ENCODE measurements at places on chromosomes 2 and 18.

GRCh38 chr2:67919490-67919889, 143.3 kb downstream of the C1D start:
- no peak for DNase-seq

GRCh38 chr2:111050701-111051376, 69.9 kb upstream of the BCL2L11 start:
- DNase-seq = no peak

DNA sequence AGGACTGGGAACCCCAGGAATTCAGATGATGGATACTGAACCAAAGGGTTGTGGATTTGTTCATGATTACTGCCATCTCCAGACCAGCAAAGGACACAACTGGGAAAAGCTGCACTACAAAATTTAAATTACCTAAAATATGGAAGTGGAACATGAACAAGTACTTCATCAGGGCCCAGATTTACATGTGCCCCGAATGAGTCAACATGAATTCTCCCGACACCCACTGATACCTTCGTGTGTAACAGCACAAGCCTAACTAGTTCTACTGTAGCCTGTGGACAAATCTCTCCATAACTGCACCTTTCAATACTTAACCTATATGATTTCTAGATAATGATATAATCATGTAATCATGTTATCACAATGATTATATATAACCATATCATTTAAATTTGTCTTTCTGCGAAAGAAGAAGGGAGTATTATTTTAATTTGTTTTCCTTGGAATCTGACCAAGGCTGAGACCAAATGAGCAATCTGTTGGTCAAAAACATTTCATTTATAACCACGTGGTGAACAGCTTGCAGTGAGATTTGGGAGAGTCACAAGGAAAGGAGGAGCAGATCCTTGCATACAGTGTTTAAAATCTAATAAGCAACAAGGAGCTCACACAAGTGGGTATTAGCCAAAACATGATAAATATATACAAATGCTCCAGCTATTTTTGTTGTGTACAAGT, 70.5 kb downstream of the CACNB4 start:
- no peak for DNase-seq

DNA sequence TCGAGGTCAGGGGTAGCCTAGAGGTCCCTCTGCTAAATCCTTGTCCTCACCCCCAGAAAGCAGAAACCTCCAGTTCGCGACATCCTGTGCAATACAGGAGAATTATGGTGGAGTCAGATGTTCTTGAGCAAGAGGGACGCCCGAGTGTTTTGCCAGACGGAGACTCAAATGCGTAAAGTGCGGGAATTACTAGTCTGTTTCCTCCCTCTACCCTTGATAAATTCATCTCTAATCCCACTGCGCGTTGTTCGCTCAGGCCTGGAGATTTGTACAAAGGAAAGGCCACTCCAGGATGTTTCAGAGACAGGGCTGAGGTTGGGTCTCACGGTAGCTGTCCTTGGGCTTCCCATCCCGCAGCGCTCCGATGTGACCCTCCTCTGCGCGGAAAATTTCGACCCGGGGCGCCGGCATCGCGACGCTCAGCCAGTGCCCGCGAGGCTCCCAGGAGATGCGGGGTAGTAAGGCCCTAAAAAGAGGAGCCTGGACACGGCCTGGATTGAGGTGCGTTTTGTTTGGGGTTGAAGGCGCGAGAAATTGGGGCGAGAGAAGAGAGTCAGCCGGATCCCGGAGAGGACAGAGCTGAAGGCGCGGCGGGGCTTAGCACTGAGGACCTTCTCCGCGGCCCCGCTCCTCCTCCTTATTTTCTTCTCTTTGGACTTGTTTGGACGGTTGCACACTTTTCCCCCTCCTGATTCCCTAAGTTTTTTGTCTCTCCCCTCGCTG, 2.6 kb upstream of the NEUROD1 start:
- no peak for DNase-seq

DNA sequence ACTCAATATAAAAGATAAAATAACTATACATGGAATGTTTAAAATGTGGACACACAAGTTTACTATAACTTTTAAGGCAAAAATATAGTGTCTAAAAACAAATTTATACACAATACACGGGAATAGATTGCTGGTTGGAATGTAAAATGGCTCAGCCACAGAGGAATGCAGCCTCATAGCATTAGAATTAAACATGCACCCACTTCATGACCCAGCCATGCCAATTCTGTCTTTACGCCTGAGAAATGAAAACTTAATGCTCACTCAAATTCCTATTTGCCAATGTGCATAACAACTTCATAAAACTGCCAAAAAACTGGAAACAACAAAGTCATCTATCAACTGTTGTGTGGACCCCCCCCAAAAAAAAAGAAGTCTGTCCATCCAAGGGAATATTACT, 1006.6 kb upstream of the POU3F3 start:
- no peak for DNase-seq

GRCh38 chr18:23495723-23496440, 7.4 kb upstream of the RMC1 start:
- no peak for DNase-seq

DNA sequence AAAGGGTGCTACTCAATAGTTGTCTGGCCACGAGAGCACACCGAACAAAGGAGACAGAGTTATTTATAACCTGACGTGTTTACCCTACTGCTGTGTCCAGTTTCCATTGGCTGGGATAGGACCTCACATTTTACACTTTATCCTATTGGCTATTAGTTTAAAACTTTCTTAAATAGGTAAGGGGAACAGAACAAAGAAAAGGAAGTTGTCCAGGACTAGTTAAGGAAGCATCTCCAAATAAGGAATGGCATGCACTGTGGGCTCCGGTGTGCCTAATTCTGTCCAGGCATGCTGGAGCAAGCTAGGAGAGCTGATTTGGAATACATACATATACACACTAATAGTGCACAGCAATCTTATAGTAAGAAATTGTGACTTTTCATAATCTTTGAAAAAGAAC, 72.2 kb downstream of the CAB39 start:
- no peak for DNase-seq

GRCh38 chr2:150567771-150568301, 80.4 kb upstream of the RND3 start:
- no peak for DNase-seq

DNA sequence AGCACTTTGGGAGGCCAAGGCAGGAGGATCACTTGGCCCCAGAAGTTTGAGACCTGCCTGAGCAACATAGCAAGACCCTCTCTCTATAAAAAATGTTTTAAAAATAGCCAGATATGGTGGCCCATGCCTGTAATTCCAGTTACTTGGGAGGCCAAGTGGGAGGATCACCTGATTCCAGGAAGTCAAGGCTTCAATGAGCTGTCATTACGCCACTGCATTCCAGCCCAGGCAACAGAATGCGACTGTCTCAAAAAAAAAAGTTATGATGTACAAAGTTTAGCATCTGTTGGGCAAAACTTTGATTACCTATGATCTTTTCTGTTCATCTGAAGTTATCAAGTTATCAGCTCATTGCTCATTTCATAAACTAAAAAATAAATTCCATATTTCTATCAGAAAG, 504.1 kb upstream of the PKDCC start:
- DNase-seq = no peak

DNA sequence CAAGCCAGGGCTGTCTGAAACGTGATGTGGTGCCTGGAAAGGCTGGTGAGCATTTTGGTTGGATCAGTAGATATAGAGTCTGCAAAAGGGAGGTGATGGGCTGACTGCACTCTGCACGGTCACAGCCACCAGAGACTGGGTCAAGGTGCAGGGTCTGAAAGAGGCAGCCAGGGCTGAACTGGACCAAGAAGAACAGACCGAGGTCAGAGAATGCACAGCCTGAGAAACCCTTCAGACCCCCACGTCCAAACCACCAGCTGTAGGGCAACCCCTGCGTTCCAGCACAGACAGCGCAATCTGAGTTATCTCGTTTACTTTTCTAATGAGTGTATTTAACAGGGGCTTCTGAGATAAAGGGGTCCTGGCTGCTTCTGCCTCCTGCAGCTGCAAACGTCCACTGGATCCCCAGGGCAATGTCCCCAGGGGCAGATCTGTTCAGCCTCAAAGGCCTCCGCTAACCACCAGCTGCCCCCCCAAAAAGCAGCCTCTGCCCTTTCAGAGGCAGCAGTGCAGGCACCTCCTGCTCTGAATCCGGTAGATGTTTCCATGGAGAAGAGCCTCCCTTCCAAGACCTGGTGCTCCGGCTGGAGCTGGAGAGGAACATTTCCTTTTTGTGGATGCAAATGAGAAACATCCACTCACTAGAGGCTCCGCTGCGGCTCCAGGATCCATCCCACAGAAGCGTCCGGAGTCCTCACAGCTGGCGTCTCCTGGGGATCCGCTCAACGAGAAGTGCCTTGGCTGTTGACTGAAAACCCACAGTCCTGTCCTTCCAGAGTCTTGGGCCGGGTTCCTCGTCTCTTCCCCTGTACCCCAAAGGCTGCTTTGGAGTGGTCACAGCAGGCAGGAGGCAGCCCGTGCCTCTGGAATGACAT, 970 bp upstream of the KCNG2 start:
- DNase-seq = no peak

DNA sequence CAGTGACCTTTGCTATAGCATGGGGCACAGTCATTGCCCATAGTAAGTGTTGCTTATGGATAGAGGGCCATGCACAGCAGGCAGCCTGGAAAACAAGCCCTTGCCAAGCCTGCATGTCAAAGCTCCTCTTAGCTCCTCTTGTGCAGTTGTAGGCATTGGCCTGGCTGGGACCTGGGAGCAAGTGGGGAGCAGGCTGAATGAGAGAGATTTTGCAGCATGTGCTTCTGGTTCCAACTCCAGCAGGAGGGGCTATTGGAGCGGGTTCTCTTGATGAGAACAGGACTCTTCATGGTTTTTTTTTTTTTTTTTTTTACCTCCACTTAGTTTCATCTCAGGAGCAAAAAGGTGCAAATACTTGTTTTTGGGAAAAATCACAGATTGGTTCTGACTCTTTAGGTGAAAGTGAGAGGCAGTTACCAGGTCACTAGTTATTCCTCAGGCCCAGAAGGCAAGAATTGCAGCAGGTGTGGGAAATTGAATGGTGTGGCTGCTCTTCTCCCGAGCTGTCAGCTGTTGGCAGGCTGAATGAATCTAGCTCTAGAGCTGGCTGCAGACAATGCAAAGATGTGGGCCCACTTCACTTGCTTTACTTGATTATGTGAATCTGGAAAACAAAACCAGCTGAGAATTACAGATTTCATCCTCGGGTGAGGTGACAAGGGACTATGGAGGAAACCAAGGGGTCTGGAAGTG, 95.9 kb downstream of the MAP4K4 start:
- DNase-seq = no peak

DNA sequence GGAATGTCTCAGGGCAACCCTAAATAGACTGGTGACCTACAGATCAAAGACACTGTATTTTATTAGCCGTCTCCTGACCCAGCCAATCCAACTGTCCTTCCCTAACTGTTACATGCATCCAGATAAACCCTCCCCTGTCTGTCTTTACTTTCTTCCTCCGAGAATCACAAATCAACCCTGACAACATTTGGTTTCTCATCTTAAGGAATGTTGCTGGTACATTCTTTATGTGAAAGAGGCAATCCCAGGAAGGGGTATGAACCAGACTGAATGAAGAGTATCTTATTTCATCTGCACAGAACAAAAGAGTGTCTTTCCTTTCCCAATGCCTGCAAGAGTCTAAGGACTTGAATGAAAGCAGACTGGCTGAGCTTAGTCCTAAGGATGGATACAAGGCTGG, 113.9 kb upstream of the LTBP1 start:
- peak; percentile 7 for DNase-seq

GRCh38 chr2:209426432-209426831, 2.6 kb downstream of the MAP2 start:
- no peak for DNase-seq

- DNase-seq = no peak
Measured at GRCh38 chr2:163693484-163693883, 42.3 kb downstream of the FIGN start.

DNA sequence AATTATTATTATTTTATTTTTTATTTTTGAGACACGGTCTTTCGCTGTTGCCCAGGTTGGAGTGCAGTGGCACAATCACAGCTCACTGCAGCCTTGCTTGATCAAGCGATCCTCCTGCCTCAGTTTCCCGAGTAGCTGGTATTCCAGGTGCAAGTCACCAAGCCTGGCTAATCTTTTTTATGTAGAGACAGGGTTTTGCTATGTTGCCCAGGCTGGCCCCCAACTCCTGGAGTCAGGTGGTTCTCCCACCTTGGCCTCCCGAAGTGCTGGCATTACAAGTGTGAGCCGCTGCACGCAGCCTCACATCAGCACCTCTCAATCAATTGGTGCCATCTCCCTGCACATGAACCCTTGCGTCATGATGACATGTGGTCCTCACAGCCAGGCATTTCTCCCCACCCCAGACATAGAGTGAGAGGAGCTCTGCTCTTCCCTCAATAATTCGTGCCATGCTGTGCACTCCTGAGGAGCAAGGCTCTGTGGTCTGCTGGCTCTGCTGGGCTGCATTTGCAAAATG, 5.9 kb downstream of the INPP5D start:
- DNase-seq = no peak

DNA sequence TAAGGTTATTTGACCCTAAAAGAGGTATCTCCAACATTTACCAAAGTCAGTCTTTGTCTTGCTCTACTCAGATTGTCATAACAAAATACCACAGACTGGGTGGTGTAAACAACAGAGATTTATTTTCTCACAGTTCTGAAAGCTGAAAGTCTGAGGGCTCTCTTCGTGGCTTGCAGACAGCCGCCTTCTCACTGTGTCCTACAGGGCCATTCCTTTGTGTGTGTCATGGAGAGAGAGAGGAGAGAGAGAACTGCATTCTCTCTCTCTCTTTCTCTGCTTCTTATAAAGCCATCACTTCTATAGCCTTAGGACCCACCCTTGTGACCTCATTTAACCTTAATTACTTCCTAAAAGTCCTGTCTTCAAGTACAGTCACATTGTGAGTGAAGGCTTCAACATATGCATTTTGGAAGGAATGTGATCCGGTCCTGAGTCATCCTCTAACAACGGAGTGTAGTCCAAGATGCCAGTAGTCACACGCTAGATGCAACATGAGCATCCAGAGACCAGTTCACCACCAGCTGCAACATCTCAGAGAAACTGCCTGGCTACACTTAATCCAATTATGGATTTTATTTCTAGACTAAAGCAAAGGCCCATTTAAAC, 130.2 kb downstream of the CD226 start:
- peak; percentile 57 for DNase-seq

- no peak for DNase-seq
Measured at GRCh38 chr2:58871469-58872142, 630.5 kb upstream of the FANCL start.

- DNase-seq = no peak
Measured at GRCh38 chr2:208392300-208392699, 14.3 kb upstream of the PTH2R start.

- no peak for DNase-seq
Measured at GRCh38 chr2:70750320-70750719, 17.7 kb downstream of the ADD2 start.

- no peak for DNase-seq
Measured at GRCh38 chr18:48983793-48984437, 33.1 kb upstream of the SMAD7 start.

DNA sequence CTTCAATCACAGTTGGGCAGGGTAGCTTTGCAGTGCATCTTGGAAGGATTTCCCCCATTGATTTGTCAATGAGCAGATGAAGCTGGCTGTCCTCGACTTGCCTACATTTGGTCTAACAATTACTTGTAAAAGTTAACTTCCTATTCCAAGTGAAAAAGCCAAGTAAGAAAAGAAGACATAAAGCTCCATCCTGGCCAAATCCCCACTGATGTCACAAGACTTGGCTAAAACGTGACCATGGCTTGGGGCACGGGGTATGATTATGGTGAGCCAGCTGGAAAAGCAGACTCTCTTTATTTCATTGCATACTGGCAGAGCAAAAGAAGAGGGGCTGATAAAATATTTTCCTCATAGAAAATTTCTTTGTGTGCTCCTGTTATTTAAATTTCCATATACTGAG, 25.4 kb upstream of the PID1 start:
- DNase-seq = no peak

- no peak for DNase-seq
Measured at GRCh38 chr18:43279015-43279744, 1.9 kb upstream of the SYT4 start.

Measured in HS-27A (cell line).